NCI-H1694 treated with DMSO at 0.1 percent for 48 hours (cell line): ENCODE measurements at places on chromosomes 16 and 17.

GRCh38 chr17:40373324-40373723, 8.8 kb upstream of the GJD3 start:
- DNase-seq, result no peak

DNA sequence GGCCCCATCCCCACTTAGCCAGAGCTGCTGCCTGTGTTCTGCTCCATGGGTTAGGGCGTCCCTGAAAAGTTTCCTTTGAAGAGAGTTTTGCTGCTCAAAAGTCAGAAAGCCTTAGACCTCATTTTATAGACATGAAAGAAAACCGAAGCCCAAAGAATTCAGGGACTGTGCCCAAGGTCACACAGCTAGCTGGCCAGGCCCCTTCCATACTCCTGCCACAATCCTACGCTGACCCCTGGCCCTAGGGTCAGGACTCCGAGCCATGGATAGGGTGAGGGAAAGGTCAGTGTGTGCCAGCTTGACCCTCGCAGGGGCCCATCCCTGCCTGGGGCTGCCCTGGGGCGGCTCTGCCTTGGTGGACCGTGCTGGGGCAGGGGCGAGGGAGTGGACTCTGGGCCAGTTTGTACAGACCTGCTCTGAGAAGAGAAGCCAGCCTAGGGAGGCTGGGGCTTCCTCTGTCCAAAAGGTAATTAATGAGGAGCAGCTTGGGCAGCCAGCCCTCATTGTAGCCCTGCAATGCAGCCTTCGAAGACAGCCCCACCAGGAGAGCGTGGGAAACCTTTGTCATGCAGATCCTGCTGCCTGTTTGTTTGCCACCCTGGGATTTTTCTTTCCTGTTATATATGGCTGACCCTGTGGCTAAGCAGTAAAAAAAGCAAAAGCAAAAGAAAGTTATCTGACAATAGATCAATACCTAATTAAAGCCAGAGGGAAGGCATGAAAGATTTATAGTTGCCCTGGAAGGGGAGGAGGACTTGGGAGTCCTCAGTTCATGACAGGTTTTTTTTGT, 37.4 kb downstream of the RHBDL3 start:
- no peak for DNase-seq

GRCh38 chr16:52912565-52913173, 140.0 kb downstream of the CHD9NB start:
- DNase-seq, result peak; percentile 54

DNA sequence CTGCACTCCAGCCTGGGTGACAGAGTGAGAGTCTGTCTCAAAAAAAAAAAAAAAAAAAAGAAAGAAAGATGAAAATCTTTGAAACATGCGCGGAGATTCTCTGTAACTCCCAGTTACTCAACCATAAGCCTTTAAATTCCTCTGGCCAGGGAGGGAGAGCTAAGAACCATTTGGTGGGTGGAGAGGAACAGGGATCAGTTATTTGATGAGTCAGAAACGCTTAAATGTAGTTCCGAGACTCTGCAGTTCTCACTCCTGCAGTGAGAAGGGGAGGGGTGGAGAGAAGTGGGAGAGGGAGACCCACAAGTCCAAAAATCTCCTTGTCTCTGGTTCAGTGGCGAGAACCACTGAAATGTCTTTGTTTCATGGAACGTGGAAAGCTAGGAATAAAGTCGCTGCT, 266.7 kb downstream of the SOX9 start:
- DNase-seq, result no peak

DNA sequence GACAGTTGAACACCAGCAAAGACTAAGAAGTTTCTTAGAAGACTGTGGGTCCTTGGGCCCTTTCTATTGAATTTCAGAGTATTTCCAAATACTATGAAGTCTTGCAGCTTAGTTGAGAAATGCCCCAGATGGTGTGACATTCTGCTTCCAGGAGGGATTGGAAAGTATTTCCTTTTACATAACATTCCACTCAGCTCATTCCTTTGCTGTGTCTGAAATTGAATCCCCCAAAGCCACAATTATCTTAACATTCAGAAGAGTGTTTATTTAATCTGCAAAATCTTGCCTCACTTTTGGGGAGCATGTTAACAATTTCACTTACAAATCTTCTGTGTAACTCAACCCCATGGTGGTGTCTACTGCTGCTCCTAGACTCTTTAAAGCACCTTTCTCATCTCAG, 307.7 kb downstream of the WWOX start:
- no peak for DNase-seq

DNA sequence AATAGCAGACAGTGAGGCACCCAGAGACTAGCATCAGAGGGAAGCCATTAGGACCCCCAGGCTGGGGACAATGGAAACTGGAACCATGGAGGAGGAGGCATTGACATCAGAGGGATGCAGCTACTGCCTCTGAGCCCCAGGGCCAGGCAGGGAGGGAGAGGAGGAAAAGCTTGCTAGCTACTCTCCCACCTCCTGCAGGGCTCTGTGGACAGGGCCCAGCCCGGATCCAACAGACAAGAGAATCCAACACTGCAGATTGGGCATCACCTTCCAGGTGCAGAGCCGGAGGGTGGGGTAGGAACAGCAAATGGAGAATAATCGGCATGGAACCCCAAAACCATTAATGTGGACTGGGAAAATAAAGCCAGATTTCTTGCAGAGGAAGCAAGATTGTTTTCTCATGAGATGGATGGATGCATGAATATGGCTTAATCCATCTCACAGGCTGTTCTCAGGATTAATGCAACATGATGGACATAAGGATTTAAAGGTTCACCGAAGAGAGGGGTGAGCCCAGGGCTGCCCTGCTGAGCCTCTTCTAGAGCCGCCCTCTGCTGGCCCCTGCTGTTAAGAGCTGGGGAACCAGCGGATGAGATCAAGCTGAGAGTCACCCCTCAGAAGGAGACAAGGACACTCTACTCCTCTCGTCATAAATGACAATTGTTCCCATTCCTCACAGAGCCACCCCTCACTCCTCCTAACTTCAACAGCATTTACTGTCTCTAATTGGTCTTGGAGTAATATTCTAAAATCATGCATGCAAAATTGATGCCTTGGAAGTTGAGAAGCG, 48.8 kb downstream of the DNAH3 start:
- DNase-seq, result no peak

- no peak for DNase-seq
Measured at GRCh38 chr16:73154063-73154870, 106.3 kb upstream of the ZFHX3 start.

GRCh38 chr16:88472637-88473205, 19.6 kb downstream of the ZFPM1 start:
- DNase-seq, result no peak

GRCh38 chr16:9526791-9527190, 435.3 kb downstream of the HAPSTR1 start:
- DNase-seq, result no peak

- no peak for DNase-seq
Measured at GRCh38 chr16:57525761-57526160, 10.6 kb downstream of the CCDC102A start.

- DNase-seq, result no peak
Measured at GRCh38 chr16:20901436-20902112, 1.0 kb downstream of the LYRM1 start.

GRCh38 chr17:28841901-28842281, 699 bp downstream of the FAM222B start:
- no peak for DNase-seq

- no peak for DNase-seq
Measured at GRCh38 chr17:29948448-29949215, 7.2 kb downstream of the EFCAB5 start.

- DNase-seq, result no peak
Measured at GRCh38 chr17:70327723-70328122, 158.4 kb downstream of the KCNJ2 start.

DNA sequence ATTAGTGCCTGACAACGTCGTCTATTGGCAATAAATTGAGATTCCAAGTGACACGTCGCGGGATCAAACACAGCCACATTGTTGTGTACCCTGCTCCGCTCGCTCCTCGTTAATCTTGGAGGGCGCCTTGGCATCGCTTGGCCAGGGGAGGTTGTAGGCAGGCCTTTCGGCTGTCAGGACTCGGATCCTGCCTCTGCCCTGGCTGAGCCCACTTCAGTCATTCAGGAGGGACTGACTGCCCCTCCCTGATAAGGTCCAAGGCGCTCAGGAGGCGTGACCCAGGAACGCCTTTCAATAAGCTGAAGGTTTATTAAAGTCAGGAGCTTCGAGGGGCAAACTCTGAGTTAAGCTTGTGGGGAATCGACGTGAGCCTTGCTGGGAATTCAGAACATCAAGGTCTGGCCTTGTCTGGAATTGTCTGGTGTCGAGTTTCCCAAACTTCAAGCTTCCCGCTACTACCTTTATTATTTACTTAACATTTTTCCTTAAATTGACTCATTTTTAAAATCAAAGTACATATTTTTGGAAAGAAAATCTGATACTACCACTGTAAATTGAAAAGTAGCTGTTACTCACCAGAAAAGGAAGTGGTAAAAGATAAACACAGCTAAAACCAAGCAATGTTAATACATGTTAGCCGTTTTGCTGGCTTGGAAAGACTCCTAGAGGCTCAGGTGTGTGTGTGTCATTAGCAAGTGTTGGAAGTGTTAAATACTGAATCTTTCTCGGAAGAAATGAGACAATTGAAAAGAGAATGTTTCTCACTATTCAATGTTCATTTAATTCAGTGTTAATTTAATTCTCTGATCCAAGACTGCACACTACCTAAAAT, 5.3 kb upstream of the IRX3 start:
- no peak for DNase-seq

GRCh38 chr17:65231662-65232335, 94.6 kb downstream of the RGS9 start:
- DNase-seq, result peak; percentile 14

GRCh38 chr16:71610447-71610846, 15.5 kb upstream of the MARVELD3 start:
- DNase-seq, result no peak

GRCh38 chr17:8480011-8480976, 44.6 kb downstream of the NDEL1 start:
- DNase-seq, result no peak

DNA sequence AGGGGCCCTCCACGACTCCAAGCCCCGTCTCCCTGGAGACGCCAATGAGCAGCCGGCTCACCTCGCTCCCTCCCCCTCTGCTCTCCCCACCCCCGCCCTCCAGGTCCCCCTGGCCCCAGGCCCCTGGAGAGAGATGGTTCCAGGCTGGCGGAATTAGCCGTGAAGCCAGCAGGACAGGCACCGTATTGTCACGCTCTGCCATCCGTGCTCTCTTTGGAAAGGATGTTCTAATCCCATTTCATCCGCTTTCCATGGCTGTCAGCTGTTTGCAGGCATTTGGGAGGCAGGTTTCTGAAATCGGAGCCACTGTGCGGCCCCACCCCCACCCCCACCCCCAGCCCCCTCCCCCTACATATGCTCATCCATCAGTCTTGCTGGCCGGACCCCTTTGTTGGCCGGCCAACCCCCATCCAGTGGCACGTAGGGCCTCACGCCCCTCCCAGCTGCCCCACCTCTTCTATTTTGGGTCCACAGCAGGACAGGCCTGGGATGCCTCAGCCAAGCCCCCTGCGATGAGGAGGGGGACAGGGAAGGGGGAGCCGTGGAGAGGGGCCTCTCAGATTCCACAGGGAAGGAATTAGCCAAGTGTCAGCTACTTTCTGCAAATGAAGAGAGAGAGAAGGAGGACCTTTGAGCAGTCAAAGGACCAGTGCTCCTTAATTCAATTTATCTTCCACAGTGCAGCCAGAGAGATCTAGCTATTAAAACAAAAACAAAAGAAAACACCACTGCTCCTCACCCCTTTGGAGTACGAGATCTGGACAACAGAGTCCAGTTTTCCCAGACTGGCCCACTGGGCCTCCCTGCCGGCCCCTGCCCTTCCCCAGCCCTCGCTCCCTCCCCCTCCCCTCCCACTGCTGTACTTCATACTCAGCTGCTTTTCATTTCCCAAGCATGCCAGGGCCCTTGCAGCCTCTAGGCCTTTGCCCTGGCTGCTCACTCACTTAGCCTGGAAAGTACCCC, 30.7 kb downstream of the SDK2 start:
- DNase-seq, result no peak

DNA sequence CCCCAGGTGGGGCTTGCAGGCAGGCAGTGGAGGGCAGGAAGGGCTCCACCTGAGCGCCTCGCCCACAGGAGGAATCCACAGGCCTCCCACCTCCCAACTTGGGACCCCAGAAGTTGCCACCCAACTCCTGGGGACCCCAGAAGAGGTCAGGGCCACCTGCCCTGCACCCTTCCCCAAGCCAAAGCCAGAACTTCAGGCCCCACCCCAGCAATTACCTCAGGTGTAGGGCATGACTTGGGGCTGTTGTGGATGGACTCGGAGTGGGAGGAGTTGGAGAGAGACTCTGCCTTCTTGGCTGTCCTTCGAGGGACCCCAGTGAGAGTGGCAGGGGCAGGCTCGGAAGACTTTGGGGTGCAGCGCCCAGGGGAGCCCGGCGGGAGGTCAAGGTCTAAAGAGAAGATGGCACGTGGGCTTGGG, 10.5 kb downstream of the TSPOAP1 start:
- no peak for DNase-seq

- DNase-seq, result no peak
Measured at GRCh38 chr17:38994026-38994425, 26.8 kb upstream of the FBXO47 start.

DNA sequence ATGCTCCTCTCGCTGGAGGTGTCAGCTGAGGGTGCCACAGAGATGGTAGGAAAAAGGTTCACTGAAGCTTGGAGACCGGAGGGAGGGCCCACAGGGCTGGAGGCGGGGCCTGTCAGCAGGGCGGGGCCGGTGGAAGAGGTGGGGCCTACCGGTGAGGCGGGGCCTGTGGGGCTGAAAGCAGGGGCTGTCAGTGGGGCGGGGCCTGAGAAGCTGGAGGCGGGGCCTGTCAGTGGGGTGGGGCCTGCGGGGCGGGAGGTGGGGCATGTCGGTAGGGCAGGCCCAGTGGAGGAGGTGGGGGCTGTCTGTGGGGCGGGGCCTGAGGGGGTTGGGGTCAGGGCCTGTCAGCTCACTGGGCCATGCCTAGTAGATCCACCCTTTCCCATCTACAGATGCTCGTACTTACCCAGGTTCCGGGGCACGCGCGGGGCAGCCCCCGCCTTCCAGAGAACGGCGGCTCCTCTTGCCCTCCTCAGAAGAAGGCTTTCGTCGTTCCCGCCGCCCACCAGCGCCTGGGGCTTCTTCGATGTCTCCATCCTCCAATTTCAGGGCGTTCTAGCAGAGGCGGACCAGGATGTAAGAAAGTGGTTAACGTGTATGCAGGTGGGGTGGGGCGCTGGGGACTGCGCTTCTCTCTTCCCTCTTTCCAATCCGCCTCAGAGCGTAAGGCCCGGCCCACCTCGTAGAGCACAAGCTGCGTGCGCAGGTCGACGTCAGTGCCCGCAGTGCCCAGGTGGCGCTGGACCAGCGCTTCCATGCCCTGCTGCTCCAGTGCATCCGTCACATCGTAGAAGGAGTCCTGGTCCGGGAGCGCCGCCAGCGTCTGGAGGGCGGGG, 9.8 kb downstream of the TMEM208 start:
- DNase-seq, result no peak

DNA sequence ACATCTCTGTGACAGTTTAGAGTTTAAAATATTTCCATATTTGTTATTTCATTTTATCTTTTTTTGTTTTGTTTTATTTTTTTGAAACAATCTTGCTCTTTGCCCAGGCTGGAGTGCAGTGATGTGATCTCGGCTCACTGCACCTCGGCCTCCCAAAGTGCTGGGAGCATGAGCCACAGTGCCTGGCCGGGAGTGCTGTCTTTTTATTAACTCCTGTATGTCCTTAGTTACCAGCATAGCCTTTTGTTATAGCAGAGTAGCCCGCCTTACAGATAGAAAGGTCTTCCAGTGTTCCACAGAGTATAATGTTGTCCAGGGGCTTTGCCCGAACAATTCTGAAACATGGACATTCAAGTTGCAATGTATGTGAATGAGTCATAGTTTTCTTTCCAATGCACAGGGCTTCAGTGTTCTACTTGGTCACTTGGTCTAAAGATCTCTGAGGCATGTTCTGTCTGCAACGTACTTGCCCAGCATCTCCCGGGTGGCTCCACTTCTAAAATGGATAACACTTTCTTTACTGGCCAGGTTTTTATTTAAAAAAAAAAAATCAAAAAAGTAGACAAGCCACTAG, 125.6 kb downstream of the KCNJ18 start:
- DNase-seq, result no peak
